Activated CD4-positive, alpha-beta memory T cell treated with anti-CD3 and anti-CD28 coated beads, Interleukin-2, amount 10 ng/mL, durations not matched to agents 7 days and 5 days (primary cell): ENCODE measurements at places on chromosomes 6 and 20. TPM values are rescaled to one million over a fixed set of nuclear protein-coding genes. Genes with fewer than 3 reads are reported as not detected.

The PACRG gene
- not detected for total RNA-seq

The BMP5 gene
- total RNA-seq: not detected

The CLPSL1 gene
- not detected for total RNA-seq

The CDS2 gene
- total RNA-seq: 68.2 TPM

GRCh38 chr6:45997875-45998506 lies 17.7 kb downstream of the CLIC5 start:
- DNase-seq: no peak
- no peaks in the 10 kb centered on the region for H3K27me3 ChIP-seq
- H3K4me1 ChIP-seq: no peaks in the 10 kb centered on the region
- no peak overlapping the region for H3K27ac ChIP-seq
- H3K4me3 ChIP-seq: no peak overlapping the region

DNA sequence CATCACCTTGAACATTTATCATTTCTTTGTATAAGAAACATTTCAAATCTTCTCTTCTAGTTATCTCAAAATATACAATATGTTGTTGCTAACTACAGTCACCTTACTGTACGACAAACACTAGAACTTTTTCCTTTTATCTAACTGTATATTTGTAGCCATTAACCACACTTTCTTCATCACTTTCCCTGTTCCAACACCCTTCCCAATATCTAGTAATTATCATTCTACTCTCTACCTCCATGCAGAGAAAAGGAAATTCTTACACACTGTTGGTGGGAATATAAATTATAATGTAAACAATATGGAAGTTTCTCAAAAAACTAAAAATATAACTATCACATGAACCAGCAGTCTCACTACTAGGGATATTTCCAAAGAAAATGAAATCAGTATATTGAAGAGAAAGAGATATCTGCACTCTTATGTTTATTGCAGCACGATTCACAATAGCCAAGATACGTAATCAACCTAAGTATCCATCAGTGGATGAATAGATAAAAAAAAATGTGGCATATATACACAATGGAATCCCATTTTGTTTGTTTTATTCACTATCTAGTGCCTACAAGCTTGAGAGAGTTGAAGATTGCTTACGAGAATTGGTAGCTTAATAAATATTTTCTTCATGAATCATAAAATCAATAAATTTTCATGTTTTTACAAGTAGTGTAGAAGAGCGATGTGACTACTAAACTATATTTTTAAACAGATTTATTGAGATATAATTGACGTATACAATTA lies 2.4 kb downstream of the RHAG start:
- H3K4me1 ChIP-seq: no peaks in the 10 kb centered on the region
- H3K36me3 ChIP-seq: no peaks in the 10 kb centered on the region
- H3K4me3 ChIP-seq: no peak overlapping the region
- no peaks in the 10 kb centered on the region for H3K27me3 ChIP-seq
- no peak for DNase-seq
- H3K27ac ChIP-seq: no peak overlapping the region

- no peak overlapping the region for H3K27ac ChIP-seq
- H3K36me3 ChIP-seq: no peaks in the 10 kb centered on the region
- DNase-seq: no peak
- H3K4me1 ChIP-seq: no peaks in the 10 kb centered on the region
Measured at GRCh38 chr6:141594874-141595273, 537.9 kb upstream of the GJE1 start.

DNA sequence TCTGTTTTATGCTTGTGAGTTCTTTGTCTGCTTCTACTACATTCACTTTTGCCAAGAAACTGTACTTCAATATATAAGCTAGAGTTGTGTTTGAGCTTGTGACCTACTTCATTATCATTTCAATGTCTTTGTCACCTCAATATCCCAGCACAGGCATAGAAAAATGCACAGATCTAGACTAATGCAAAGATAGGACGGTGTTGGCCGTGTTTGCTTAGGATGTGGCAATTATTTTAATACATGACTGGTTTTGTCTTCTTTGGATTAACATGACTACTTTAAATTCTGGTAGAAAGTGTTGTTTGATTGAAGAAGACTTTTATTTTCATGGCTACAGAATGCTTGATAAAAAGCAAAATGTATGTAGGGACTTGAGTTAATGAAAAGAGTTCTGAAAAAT lies 1075.0 kb upstream of the GJE1 start:
- no peaks in the 10 kb centered on the region for H3K36me3 ChIP-seq
- no peak overlapping the region for H3K4me3 ChIP-seq
- no peak for DNase-seq
- H3K4me1 ChIP-seq: no peaks in the 10 kb centered on the region
- H3K27ac ChIP-seq: no peak overlapping the region
- peaks cover 2% of the 10 kb centered on the region for H3K27me3 ChIP-seq

- no peak overlapping the region for H3K27ac ChIP-seq
- H3K4me1 ChIP-seq: peaks cover 15% of the 10 kb centered on the region
Measured at GRCh38 chr6:126038234-126038633, 51.9 kb downstream of the TRMT11 start.

- no peak for DNase-seq
- peaks cover 12% of the 10 kb centered on the region for H3K27me3 ChIP-seq
- no peaks in the 10 kb centered on the region for H3K36me3 ChIP-seq
- no peak overlapping the region for H3K27ac ChIP-seq
Measured at GRCh38 chr6:90936286-90936685, 349.4 kb upstream of the MAP3K7 start.
